ENCODE measurements at places on chromosomes 13 and 19.
A peak's percentile ranks its signal among the peaks of the same experiment; 100 is the strongest.

DNA sequence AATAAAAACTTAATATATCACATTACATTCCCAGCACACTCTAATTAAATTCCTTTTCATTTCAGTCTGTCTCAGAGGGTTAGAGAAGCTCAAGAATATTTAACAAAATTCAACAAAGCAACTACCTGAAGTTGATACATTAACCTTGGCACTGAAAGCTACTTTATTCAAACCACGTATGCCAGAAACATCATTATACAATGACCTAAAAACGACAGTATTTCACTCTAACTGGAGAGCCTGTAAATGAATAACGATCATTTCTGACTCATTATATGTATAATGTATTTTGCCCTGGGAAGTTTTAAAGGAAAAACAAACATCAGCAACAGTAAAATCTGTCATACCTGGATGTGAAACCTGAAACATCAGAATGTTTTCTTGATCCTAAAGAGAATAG is 270.1 kb downstream of the SLITRK5 start:
- DNase-seq: no peak

DNA sequence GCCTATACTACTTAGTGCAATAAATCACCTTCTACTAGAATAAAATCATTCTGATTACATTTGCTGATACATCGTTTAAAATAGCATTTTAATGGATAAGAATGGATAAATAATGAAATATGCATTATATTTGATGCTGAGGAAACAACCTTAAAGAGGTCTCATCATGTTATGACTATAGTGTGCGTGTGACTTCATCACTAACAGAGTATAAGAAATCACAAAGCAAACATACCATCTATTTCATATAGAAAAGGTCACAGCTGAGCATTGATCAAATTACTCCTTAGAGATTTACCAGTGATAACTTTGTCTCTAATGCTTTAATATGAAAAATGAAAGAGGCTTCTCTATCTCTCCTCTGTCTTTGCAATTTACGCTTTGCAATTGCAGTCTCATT is 1620.3 kb upstream of the SLC10A2 start:
- DNase-seq: no peak

GRCh38 chr19:5424192-5424973 is 30.8 kb upstream of the ZNRF4 start:
- no peak for DNase-seq

DNA sequence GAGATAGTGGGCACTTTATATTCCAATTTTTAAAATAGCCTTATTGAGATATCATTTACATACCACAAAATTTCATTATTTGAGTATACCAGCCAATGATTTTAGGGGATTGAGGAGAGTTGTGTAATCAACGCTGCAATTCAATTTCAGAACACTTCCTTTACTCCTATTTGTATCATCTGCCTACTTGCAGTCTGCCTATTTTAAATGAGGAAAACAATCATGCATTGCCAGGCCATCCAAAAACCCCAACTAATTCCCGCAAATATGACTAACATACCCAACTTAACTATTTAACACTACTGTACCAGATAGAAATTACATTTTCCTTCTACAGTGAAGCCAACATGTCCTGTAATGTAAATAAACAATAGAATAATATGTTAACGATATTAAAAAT is 26.7 kb downstream of the CAB39L start:
- no peak for DNase-seq

DNA sequence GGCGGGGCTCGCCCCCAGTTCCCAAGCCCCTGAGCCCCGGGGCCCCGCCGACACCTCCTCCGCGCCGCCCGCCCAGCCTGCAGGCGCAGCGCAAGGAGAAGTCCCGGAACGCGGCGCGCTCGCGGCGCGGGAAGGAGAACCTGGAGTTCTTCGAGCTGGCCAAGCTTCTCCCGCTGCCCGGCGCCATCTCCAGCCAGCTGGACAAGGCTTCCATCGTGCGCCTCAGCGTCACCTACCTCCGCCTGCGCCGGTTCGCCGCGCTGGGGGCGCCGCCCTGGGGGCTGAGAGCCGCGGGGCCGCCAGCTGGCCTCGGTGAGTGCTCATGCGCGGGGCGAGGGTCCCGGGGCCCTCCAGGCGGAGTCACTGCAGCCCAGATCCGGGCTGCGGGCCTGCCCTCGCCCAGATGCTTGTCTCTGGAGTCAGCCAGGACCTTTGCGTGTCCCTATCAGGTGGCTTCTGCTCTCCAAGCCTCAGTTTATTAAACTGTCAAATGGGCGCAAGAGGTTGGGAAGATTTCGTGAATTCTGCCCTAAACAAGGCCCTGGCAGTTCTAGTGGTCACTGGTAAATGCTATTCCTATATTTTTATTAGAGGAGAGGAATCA is 2.0 kb downstream of the NPAS1 start:
- DNase-seq: no peak

DNA sequence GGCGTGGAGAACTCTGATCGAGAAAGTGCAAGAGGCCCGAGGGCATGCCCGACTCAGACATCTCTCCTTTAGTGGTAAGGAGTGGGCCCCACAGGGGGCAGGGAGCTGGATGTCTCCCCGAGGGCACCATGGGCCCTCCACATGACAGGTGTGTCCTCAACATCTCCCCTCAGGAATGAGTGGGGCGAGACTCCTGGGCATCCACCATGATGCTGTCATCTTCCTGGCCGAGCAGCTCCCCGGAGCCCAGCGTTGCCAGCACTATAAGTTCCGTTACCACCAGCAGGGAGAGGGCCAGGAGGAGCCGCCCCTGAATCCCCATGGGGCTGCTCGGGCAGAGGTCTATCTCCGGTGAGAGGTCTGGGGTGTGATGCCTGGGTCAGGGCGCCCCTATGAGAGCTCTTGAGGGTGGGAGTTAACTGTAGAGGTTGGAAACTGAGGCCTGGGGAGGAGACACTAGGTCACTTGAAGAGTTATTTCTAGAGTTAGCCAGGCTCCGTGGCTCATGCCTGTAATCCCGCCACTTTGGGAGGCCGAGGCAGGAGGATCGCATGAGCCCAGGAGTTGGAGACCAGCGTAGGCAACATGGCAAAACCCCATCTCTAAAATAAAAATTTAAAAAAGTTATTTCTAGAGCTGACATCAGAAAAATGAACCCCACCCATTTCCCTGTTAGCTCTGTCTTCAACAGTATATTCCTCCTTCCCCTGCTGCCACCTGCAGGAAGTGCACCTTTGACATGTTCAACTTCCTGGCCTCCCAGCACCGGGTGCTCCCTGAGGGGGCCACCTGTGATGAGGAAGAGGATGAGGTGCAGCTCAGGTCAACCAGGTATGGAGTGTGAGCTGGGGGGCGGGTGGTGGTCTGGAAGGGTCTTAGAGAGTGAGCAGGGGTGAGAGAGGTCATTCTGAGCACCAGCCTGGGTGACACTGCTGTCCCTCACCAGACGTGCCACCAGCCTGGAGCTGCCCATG is 5.1 kb downstream of the IGFLR1 start:
- no peak for DNase-seq

DNA sequence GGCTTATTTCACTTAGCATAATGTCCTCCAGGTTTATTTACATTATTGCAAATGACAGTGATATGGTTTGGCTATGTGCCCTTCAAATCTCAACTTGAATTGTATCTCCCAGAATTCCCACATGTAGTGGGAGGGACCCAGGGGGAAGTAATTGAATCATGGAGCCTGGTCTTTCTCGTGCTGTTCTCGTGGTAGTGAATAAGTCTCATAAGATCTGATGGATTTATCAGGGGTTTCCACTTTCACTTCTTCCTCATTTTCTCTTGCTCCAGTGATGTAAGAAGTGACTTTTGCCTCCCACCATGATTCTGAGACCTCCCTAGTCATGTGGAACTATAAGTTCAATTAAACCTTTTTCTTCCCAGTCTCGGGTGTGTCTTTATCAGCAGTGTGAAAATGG is 109.6 kb downstream of the VWA8 start:
- DNase-seq: no peak

GRCh38 chr19:39270036-39270871 is 2.1 kb downstream of the IFNL2 start:
- no peak for DNase-seq

DNA sequence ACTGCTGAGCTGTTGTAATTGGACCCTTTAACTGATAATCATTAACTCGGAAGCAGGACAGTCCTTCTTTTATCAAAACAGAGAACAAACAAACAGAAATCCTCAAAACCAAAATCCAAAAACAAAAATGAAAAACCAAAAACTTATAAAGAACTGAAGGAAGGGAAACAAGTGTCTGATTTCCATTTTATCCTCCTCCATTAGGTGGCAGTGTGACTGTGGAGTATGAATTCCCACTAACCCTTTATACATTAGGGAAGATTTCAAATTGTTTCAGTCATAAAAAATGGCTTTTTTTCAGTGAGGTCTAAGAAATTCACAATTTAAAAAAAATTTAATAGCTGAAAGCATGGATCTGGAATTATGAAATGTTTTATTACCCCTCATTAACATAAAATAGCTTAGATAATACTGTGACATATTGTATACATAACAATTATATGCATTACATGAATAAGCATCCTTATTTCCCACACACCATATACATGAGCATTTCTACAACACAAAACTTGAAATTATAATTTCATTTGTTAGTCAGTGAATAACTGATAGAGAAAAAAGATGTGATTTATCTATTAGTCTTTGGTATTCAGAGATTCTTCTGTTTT is 1074.3 kb upstream of the PCDH9 start:
- no peak for DNase-seq

DNA sequence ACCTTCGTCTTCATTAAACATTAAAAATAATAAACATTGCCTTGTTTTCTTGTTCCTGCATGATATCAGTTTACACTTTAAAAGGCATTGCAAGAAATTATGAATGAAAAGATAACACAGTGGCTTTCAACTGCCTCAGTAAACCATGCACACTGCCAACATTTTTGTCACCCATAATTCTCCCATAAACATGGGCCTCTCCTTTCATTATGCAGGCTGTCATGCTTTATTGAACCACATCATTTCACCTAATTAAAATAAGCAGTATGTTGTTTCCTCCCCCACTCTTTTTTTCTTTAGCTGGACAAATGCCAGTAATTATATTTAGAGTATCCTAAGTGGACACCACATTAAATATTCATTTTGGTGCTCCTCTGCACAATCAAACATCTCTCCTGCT is 1566.5 kb upstream of the SLC10A2 start:
- DNase-seq: no peak

DNA sequence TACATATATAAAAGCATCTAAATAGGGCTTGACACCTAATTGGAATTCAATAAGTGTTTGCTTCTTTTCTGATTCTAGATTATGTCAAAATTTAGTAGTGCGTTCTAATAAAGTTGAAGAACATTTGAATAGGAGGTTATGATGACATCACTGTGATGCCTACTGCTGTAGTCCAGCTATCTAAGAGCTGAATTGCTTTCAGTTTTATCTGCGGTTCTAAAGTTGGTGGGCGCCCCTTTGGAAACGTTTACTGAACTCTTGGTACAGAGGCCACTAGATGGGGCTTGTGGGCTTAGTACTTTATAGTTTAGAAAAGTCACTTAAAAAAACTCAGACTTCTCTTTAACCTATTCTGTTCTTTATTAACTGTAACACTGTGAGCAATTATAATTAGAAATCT is 776.9 kb downstream of the GPC5 start:
- no peak for DNase-seq

DNA sequence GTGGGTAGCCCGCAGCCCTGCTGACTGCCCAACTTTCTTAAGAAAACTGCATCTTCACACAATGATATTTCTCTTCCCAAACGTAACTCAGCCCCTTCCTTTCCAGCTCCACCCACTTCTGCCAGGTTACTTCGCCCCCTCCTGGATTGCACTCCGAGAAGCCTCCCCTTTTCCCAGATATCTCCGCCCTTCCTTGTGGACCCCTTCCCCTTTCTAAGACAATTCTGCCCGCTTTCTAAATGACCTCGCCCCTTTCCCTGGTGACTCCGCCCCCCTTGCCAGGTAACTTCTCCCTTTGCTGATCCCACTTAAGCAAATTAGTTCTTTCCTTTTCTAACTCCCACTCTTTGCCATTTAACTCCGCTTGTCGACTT is 2.6 kb downstream of the VSIG10L start:
- no peak for DNase-seq

DNA sequence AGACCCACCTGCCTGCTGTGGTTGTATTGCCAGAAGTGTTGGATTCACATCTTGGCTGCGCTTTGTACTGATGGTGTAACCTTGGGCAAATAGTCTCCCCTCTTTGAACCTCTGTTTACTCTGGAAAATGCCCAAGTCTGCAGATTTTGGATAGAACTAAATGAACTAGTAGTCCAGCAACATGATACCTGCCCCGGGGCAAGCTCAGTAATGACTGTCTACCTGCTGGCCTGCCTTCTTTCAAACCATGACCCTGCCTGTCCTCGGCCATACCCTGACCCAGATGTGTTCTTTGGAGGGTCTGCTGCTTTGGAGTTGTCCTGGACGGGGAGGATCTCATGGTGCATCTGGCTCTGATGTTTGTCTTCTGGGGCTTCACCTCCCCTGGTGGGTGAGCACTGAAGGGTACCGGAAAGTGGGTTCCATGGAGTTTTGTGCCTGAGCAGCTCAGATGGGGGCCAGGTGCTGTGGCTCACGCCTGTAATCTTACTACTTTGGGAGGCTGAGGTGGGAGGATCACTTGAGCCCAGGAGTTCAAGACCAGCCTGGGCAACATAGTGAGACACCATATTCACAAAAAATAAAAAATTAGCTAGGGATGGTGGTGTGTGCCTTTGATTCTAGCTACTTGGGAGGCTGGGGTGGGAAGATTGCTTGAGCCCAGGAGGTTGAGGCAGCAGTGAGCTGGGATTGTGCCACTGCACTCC is 59.5 kb downstream of the TNFRSF19 start:
- DNase-seq: no peak

DNA sequence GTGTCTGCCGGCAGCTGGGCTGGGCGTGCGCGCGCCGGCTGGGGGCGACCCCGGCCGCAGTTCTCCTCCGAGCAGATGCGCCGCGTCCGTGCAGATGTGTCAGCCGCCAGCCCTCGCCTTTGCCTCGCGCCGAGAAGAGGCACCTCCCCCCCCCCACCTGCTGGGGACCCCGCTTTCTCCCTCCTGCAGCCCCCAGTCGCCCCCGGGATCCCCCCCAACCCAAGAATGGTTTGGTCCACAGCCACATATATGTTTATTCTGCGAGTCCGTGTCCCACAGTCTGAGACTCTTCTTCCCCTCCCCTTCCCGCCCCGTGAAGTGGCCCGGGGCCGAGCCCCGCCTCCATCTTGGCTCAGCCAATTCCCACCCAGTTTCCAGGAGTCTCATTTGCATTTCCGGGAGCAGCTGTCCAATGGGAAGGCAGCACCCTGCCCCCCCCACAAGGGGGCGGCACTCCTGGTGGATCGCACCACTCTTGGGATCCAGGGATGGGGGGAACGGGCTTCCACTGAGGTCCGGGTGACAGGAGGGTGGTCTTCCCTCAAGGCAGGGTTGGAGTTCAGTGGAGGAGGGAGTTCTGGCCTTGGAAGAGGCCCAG is 8.6 kb downstream of the ISOC2 start:
- DNase-seq: peak; percentile 72
